ENCODE measurements at places on chromosomes 11 and 22.

GRCh38 chr11:8639655-8640054, 42.8 kb downstream of the TRIM66 start:
- DNase-seq, result no peak

GRCh38 chr11:33635161-33635560, 65.5 kb downstream of the C11orf91 start:
- no peak for DNase-seq

GRCh38 chr11:62805961-62806441, 761 bp upstream of the NXF1 start:
- DNase-seq, result no peak

- peak; percentile 60 for DNase-seq
These were observed 28.3 kb downstream of the SERHL2 start for GRCh38 chr22:42581762-42582716.

DNA sequence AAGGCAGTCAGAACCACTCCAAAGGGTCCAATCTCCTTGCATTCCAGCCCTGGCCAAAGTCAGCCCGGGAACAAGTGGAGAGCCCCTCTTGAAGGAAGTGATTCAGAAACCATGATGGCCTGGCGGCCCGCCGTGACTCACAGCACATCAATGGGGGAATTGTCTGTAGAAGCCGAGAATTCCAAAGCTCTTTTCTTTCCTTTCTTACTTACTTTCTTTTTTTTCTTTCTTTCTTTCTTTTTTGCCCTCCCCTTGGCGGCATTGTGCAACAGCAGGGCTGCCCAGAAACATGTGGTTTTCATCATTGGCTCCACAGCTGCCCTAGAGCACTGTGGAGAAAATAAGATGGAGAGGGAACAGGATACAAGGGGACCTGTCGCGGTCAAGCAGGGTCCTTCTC, 140.2 kb upstream of the TIMP3 start:
- DNase-seq, result no peak

DNA sequence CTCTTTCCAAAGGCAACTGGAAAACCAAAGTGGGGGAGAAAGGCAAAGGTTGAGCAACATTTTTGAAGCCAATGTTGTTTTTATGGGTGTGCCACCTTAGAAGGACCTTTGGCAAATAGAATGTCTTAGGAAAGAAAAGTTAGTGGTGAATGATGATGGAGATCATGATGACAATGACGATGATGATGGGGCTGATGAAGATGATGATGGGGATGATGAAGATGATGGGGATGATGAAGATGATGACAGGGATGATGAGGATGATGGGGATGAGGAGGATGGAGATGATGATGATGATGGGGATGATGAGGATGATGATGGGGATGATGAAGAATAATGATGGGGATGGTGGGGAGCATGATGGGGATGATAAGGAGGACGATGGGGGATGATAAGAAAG, 78.4 kb upstream of the MTMR2 start:
- DNase-seq, result no peak

- DNase-seq, result no peak
These were observed 32.7 kb downstream of the NARS2 start for GRCh38 chr11:78542007-78542406.

GRCh38 chr11:841981-842369, 354 bp downstream of the POLR2L start:
- DNase-seq, result no peak

DNA sequence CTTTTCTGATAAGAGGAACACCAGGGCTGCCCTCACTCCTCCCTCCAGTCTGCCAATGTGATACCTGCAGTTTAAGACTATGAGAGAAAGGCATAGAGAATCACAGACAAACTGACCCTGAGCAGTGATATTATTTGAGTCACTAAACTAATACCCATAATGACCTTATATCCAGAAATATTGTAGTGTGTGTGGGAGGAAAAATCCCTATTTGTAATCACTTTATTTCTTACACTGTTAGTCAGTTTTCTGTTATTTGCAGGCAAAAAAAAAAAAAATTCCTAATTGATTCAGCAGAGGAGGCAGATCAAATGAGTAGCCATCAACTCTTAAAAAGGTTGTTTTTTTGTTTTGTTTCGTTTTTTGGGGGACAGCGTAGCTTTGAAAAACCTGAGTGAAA, 82.5 kb downstream of the MAML2 start:
- no peak for DNase-seq

DNA sequence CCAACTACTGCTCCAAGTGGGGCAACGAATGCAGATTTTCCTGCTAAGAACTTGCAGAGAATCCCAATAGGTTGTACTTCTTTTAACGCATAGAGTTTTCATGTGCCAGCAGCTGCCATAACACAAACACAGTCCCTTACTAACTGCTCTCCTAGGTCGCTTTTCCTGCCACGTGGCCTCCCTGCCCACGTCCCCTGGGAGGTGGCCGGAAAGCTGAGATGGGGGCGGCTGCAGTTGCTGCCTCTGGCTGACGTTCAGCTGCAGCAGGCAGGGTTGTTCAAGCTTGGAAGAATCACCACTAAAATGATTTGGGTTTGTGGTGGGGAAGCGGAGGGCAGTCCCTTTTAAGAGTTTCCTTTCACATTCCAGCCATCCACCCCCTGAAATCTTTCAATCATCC, 39.3 kb downstream of the ZNF202 start:
- no peak for DNase-seq

DNA sequence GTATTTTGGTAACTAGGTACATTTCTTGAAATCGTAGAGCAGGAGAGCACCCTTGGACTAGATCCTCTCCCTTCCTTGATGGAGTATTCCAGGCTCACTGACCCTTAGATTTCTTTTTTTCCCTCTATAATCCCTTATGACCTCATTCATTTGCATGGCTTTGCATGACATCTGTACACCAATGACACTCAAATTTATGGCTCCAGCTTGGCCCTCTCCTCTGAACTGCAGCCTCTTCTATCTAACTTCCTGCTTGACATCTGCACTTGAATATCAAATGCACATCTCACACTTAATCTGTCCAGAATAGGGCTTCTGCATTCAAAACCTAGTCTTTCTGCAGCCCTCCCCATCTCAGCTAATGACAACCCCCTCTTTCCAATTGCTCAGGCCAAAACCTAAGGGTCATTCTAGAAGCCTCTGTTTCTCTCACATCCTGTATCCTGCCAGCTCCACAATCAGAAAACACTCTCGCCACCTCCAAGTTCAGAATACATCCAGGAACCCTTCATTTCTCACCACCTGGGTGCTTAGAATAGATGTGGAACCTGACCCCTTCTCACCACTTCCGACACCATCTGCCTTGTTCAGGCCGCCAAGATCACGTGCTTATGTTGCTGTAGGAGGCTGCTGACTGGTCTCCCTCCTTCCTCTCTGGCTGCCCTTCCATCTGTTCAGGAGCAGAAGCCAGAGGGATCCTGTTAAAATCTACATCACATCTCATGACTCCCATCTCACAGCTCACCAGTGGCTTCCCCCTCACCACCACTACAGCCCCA, 138.9 kb upstream of the MTNR1B start:
- no peak for DNase-seq

DNA sequence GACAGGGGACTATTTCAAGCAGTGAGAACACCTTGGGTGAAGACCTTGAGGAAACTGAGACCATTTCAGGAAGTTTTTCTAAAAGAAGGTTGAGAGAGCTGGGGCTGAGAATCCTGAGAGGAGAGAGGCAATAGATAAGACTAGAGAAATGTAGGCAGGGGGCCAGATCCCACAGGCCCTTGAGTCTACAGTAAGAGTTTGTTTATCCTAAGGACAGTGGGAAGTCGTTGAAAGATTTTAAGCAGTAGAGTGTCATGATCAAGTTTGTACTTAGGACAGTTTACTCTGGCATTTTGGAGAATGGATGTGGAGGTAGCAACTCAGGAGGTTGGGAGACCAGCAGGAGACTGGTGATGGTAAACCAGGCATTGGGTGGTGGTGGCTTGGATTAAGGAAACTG, 17.1 kb downstream of the HSD17B12 start:
- DNase-seq, result no peak

DNA sequence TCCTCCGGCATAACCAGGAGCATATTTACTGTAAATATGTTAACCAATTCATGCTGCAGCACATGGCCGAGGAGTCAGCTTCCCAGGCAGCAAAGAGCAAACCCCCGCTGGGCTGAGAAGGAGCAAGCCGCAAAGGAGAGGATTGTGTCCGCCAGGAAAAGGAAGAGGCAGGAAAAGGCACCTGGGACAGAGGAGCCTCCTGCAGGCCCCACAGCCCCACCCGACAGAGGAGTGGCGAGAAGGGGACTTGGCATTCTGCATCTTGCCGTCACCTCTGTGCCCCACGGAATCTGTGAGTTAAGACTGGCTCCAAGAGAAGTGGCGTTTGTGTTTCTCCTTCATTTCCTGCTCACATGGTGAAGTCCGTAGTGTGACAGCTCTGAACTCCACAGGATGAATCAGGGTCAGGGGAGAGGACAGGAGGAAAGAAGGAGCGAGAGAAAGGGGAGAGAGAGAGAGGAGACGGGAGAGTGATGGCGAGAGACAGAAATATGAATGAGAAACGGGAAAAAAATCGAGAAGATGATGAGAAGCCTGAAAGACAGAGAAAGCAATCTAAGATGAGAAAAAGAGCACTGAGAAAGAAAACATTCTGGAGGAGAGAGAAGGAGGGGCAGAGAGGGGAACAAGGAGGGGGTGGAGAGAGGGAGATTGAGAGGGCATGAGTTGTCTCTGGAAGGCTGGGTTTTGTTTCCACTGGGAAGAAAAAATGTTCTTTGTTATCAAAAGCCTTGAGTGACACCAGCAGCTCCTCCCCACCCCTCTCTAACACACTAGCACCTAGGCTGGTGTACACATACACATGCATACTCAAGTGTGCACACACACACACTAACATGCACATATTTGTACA, 489.6 kb downstream of the MN1 start:
- no peak for DNase-seq

DNA sequence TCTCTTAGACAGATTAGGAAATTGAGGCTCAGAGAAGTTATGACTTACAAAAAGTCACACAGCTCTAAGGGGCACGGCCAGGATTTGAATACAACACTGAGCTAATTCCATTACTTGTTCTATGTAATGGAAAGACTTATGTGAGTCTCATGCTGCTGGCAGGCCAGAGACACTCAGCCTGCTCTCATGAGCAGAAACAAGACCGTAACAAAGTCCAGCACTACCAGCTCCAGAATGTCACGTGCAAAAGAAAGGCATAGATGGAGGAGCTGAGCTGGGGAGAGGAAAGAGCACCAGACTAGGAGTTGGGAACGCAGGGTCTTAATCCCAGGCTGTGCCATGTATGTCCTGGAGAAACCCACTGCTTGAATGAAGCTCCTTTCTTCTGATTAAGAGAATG, 1.8 kb downstream of the CHRDL2 start:
- no peak for DNase-seq

DNA sequence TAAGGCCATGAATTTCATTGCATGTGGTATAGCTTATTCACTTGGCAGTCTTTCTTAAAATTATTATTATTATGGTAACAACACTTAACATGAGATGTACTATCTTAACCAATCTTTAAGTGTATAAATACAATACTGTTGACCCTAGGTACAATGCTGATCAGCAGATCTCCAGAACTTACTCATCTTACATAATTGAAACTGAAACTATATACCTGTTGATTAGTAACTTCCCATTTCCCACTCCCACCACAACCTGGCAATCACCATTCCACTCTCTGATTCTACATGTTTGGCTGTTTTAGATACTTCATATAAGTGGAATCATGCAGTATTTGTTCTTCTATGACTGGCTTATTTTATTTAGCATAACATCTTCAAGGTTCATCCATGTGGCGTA, 150.2 kb upstream of the POU2AF2 start:
- no peak for DNase-seq

DNA sequence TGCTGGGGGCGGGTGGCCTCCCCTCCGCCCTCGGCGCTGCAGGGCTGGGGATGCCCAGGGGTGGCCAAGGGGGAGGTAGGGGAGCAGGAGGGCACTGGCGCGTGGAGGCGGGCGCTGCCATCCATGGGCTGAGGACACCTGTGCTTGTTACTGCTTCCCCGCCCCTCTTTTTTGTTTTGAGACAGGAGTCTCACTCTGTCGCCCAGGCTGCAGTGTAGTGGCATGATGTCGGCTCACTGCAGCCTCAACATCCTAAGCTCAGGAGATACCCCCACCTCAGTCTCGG, 683 bp upstream of the FADS3 start:
- no peak for DNase-seq

DNA sequence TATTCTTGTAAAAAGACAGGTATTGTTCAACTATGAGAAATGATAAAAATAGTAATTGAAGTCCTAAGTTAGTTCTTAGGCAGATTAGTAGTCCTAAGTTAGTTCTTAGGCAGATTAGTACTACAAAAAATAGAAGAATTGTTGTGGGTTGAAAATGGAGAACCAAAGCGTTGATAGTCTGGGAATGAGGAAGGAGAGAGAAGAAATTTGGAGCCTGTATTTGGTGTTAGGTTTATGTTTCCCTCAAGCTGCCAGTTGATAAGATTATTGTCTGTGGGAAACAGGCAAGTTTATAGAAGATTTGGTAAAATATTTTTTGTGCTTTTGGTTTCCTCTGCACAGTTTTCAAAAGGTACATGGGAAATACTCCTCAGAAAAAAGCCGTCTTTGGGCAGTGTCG, 3.6 kb downstream of the BCO2 start:
- no peak for DNase-seq

GRCh38 chr11:40294349-40294735, 1165.1 kb downstream of the LRRC4C start:
- no peak for DNase-seq

DNA sequence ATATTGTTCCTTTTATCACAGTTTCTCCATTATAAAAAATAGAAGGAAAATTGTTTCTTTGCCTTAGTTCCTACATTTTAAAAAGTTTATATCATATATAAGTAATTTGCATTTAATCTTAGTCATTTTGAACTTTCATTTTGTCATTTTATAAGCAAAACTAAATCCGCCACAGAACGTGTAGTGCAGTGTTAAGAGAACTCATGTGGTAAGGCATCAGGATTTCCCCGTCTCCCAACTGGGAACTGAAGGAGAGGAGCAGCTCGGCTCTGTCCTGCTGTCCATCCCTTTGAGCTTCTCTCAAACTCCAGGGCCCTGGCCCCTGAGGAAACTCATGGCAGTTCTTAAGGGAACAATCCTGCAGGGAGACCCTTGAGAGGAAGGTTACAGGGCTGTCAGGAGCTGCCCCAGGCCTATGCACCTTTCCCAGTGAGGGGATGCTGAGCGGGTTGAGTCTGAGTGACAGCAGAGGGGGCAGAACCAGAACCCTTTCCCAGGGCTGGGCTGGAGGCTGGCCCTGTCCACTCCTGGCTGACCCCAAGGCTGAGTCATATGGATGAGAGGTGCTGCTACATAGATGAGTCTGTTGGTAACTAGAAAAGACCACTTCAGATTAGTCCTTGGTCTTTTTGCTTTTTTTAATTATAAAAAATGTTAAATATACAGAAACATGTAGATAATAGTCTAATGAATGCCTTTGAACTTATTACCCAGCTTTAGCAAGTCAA, 333.1 kb downstream of the TBC1D22A start:
- no peak for DNase-seq

DNA sequence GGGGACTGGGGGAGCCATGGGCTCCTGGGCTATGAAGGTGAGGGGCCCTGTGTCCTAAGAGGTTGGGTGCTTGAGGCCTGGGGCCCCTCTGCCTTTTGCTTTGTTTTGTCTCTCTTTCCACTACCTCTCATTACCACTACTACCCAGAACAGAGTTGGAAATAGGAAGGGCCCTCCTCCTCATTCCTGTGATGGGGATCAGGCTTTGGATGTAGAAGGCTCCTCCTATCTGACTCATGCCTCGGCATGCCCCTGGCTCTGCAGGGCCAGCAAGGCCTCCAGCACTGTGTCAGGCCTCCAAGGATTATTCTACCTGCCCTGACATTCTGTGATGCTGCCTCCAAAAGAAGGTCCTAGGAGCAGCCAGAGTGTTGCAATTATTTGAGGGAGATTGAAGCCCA, 766 bp downstream of the IZUMO1R start:
- no peak for DNase-seq

GRCh38 chr22:25746012-25746373, 4.0 kb downstream of the MYO18B start:
- DNase-seq, result no peak
